H4 (cell line): ENCODE measurements at places on chromosomes 4 and X. TPM values are rescaled to one million over a fixed set of nuclear protein-coding genes. Genes with fewer than 3 reads are reported as not detected.

The MAMLD1 gene
- total RNA-seq, result 0.35 and 1.6 TPM in 2 replicates

The ESX1 gene
- total RNA-seq, result 0.39 and 1.2 TPM in 2 replicates

The TLR10 gene
- total RNA-seq, result 0.08 TPM in 1 of 2 replicates, not detected in the other

The NHSL2 gene
- under 0.01 and 0.06 TPM in 2 replicates for total RNA-seq

The NSG1 gene
- total RNA-seq, result 7.5 and 8.9 TPM in 2 replicates

The TLR2 gene
- total RNA-seq, result not detected in 2 replicates

The ADRA2C gene
- 1.7 TPM in 2 replicates for total RNA-seq

The GAB3 gene
- 0.08 and 0.33 TPM in 2 replicates for total RNA-seq

The CSAG1 gene
- 2.9 and 3.0 TPM in 2 replicates for total RNA-seq
